ENCODE measurements at places on chromosomes 6 and 20. TPM values are rescaled to one million over a fixed set of nuclear protein-coding genes. Genes with fewer than 3 reads are reported as not detected.

GRCh38 chr20:53656293-53657202, 62.9 kb upstream of the ZNF217 start:
- no peak for DNase-seq

Gene VSTM2L
- polyA plus RNA-seq, result not detected

Gene RIMS1
- not detected for polyA plus RNA-seq

GRCh38 chr6:167404385-167405049, 79.6 kb downstream of the TTLL2 start:
- DNase-seq, result no peak

Gene BHLHE23
- polyA plus RNA-seq, result not detected

Gene MROH8
- 1.00 TPM for polyA plus RNA-seq

- DNase-seq, result no peak
Observed at GRCh38 chr6:26316291-26316690, 48.7 kb upstream of the BTN3A2 start.
